ENCODE measurements at places on chromosomes 4 and X.
A peak's percentile ranks its signal among the peaks of the same experiment; 100 is the strongest.

DNA sequence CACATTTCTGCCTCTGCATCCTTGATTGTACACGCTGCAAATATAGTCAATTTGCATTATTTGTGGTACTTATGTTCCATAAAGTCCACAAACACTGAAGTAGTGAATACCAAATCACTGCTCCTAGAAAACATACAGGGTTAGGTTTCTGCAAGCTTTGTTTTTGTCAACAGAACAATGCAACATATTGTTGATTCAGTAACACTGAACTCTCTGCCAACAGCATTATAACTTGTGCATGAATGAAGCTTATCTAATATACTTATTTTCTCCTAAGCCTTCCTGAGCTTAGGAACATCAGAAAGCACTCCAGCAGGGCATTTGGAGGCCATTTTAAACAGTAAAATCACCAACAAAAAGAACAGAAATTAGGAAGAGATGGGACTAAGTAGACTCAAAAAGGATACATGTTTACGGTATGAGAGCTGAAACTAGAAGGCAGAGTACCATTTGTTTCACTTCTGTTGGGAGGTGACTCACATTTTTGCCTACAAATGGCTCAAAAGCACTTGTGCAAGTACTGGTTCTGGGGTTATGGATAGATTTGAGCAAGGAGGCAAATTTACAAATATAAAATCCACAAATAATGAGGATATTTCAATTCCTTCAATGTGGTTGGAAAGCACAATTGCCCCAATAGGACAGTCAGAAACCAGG lies 14.1 kb downstream of the COX18 start:
- no peak for DNase-seq

DNA sequence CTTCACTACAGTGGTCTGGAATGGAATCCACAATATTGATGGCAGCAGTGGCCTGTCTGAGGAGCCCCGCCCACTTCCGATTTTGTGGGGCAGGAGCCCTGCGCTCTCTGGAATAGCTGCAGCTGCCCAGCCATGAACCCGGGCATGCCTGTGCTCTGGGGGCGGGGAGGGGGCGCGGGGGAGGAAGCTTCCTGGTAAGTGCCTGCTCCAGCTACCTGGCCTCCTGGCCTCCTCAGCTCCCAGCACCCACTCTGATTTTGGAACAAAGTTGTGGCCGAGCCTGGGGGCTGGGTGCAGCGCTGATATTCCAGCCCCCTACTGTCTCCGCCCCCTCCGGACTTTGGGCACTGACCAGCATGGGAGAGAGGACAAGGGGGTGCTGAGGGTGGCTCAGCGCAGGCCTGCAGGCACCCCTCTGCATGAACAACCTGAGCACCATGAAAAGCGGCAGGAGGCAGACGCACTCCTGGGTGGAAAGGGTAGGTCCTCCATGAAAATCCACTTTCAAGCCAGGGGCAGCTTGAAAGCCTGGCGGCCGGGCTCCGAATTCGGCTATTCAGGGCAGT lies 972.7 kb upstream of the AGA start:
- DNase-seq = no peak

DNA sequence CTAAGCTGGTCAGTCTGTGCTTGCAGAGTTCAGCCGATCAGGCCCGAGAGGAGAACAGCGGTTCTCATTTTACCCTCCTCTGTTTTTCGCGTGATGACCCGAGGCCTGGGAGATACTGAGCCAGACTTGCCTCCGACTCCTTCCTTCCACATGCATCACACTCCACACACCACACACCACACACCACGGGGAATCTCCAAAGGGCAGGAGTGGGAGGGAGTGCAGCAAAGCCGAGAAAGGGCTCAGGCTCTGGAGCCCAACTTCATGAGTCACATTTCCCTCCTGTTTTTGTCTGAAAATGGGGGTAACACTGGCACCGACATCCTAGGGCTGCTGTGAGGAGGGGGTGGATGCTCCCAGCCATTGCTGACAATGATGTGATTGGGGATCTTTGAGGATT lies 38.9 kb downstream of the TKTL1 start:
- no peak for DNase-seq

- no peak for DNase-seq
Observed at GRCh38 chrX:119763836-119764387, 5.5 kb downstream of the SOWAHD start.

- DNase-seq = no peak
Observed at GRCh38 chr4:70925899-70926635, 23.9 kb downstream of the MOB1B start.

GRCh38 chr4:23822181-23822580 lies 67.7 kb downstream of the PPARGC1A start:
- DNase-seq = peak; percentile 44

GRCh38 chr4:42709392-42710065 lies 52.6 kb upstream of the ATP8A1 start:
- no peak for DNase-seq

DNA sequence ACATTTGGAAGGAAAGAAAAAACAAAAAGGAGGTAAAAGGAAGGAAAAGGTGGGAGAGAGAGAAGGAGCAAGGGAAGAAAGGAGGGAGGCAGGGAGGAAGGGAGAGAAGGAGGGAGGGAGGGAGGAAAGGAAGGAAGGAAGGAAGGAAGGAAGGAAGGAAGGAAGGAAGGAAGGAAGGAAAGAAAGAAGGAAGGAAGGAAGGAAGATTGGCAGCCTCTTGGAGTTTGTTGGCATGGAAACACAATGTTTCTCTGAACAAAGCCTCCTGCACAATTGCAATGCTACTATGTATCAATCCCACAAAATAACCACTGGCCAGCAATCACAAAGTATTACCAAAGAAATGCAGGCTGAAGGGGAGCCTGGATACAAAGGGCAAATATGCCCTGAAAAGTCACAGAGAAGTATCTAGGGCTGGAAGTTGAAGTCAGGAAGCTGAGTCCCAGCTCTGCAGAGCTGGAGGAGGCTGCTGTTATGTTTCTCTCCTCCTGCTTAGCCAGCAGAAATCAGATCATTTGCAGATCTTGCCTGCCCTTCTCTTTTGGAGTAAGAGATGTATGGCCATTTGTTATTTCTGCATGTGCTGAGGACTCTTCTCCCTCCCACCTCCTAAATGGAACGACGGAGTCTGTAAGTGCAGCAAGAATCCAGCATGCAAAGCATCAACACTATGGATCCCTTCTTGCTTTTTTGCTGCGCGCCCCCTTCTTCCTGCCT lies 195.9 kb upstream of the LDB2 start:
- DNase-seq = no peak

DNA sequence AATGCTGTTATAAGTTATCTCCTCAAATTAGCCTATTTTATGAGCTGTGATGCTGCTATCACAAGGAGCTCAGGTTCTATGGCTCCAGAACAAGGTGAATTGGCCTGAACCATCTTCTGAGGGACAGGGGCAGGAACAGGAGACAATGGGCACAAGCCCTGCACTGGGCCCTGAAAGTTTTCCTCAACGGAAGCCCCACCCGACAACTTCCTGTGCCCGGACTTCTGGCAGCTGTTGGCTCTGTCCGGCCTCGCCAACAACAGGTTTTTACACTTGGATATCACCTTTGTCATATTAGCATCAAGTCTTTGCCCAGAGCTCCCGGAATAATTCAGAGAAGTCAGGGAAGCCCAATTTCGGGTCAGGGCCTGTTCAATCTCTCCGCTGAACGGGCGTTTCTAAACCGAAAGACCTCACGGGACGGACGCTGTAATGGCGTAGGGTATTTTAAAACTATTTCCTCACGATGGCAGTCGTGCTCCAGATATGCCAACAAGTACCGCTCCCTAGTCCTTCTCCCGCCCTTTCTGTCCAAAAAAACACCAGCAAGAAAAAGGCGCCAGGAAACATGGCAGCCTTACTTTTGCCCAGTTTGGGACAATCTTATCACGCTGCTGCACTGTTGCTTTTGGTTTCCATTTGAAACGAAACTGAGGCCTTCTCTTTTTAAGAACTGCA lies 201.0 kb upstream of the STK26 start:
- no peak for DNase-seq

DNA sequence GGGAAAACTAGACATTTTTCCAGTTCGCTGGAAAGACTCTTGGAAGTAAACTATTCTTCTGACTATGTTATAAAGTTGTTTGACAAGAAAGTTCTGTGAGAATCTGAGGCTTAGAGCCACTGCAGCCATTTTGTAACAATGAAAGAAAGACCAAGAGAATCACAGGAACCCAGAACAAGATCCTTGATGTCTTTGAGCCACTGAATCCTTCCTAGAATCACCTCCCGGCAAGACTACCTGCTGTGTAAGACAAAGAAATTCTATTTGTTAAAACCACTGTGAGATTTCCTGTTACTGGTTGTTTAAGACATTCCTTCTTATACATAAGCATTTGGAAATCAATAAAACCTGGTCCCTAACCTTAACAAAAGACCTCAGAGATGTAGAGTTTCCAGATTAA lies 175.7 kb upstream of the RASGEF1B start:
- DNase-seq = no peak

GRCh38 chrX:3244955-3245354 lies 101.5 kb downstream of the MXRA5 start:
- no peak for DNase-seq

- DNase-seq = no peak
Observed at GRCh38 chr4:138413273-138413672, 171.1 kb upstream of the SLC7A11 start.

GRCh38 chr4:155745984-155746383 lies 12.8 kb upstream of the GUCY1B1 start:
- peak; percentile 39 for DNase-seq

- no peak for DNase-seq
Observed at GRCh38 chr4:22512306-22512705, 3.6 kb downstream of the ADGRA3 start.

Measured in fibroblast of skin of abdomen (primary cell).